Fibroblast of skin of abdomen (primary cell): ENCODE measurements at places on chromosomes 12 and 14.

DNA sequence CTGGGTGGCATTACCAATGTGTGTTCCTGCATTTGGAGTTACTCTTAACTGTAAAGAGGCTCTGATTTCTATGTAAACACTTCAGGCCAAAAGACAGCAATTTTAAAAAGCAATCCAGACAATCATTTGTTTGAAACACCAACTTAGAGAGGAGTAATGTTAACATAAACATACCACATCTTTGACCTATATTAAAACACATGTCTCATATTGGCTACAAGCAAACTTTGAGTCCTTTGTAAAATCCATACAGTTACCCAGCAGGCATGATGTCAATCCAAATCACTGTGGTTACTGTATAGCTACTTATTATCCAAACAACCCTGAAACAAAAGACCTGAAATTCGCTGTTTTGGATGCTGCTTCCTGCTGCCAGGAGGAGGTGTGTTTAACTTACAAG is 7.5 kb upstream of the G2E3 start:
- peak; percentile 7 for DNase-seq

- no peak for DNase-seq
These were observed 137.6 kb downstream of the VRK1 start for GRCh38 chr14:96934638-96935330.

- no peak for DNase-seq
These were observed 18.8 kb upstream of the RCOR1 start for GRCh38 chr14:102573591-102574046.

GRCh38 chr14:99468836-99469592 is 11.6 kb downstream of the SETD3 start:
- DNase-seq: no peak

GRCh38 chr12:104494137-104494792 is 37.5 kb downstream of the CHST11 start:
- peak; percentile 9 for DNase-seq

DNA sequence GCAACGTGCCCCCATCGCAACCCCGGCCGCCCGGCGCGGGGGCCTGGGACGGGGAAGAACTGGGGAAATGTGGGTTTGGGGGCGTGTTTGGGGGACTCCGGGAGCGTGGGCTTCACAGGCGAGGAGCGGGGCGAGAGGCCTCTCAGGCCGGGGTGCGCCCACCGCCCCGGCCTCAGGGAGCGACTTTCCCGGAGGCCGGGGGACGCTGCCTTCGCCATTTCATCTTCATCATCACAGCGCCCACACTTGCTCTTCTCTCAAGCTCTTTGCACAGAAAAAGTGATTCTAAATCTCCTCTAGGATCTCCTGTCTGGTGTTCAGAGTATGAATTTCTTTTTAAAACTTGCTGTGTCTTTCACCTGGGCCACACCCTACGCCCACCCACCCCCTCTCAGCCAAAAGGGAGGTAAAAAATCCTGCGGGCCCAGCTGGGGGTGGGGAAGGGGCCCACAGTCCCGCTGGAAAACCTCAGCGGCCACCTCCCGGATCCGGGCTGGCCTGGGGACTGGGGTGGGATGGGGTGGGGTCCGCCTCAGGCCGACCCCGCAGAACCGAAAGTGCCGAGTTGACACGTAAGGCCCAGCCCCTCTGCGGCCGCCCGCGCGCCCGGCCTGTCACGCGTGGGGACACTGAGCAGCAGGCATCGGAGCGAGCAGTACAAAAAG is 7.4 kb downstream of the CDKN1B start:
- no peak for DNase-seq

GRCh38 chr12:112439769-112440168 is 21.0 kb downstream of the PTPN11 start:
- DNase-seq: no peak

DNA sequence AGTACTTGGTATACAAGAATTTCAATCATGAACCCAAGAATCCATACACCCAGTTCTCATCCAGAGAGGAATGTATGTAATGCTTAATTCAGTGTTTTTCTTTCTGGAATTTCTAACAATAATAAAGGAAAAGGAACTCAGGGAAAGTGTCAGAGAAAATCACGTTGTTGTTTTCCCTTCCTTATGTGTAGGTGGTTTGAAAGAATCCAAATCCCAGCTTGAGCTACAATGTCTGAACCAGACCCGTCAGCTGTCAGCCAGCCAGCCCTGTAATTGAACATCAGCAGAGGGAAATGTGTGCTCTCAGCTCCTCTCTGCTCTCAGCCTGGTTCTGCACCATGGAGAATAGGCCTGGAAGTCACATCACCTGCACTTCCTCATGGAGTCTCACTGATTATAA is 126.5 kb downstream of the TMEM30B start:
- peak; percentile 62 for DNase-seq

DNA sequence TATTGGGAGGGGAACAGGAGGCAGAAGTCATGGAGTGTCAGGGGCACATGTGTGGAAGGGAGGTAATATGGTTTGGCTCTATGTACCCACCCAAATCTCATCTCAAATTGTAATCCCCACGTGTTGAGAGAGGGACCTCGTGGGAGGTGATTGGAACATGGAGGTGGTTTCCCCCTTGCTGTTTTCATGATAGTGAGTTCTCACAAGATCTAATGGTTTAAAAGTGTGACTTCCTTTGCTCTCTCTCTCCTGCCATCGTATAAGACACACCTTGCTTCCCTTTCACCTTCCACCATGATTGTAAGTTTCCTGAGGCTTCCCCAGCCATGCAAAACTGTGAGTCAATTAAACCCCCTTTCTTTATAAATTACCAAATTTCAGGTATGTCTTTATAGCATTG is 41.6 kb upstream of the CDK17 start:
- no peak for DNase-seq

DNA sequence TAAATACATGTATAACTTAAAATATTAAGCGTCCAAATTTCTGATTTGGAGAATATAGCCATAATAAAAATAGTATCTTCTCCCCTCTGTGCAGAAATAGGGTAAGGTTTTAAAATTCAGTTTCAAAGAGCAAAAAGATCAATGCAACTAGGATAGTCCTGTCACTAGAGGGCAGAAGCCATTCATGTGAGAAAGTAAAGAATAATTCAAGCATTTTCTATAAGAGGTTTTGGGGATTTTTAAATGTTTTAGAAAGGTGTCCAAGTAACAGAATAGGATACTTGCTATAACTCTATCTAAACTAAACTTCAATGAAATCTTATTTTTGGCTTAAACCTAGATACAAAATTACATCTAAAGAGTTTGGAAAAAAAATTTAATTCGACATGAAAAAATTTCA is 50.3 kb downstream of the ADAMTS20 start:
- DNase-seq: peak; percentile 29
